Endothelial cell of umbilical vein (primary cell): ENCODE measurements at places on chromosomes 7 and 10.
A peak's percentile ranks its signal among the peaks of the same experiment; 100 is the strongest.

DNA sequence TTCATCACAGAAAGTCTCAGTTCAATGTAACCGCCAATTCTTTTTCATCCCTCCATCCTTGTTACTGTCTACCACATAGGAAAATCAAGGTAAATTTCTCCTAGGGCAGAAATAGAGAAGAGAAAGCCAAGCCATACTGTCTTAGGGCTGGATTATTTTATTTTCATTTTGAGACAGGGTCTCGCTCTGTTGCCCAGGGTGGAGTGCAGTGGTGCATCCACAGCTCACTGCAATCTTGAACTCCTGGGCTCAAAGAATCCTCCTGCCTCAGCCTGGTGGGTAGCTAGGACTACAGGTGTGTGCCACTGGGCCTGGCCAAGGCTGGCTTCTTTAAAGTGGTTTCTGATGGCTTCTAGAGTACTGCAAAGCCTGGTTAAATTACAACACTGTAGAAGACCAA lies 181.7 kb downstream of the SRPK2 start:
- DNase-seq = no peak

DNA sequence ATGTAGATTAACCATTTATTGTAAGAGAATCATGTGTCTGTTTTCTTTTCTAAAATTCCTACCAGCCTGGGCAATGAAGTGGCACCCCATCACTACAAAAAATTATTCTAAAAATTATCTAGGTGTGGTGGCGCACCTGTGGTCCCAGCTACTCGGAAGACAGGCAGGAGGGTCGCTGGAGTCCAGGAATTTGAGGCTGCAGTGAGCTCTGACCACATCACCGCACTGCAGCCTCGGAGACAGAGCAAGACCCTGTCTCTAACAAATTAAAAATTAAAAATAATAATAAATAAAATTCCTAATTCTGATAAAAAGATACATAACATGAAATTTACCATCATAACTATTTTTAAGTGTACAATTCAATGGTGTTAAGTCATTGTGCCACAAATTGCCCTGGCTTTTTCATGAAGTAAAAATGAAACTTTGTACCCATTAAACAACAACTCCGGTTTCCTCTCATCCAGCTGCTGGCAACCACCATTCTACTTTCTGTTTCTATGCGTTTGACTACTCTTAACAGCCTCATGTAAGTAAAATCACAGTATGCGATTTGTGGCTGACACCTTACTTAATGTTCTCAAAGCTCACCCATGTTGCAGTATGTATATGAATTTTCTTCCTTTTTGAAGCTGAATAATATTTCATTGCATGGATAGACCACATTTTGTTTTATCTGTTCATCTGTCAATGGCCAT lies 20.6 kb upstream of the USP6NL start:
- DNase-seq = no peak

GRCh38 chr10:36888925-36889573 lies 236.3 kb upstream of the ANKRD30A start:
- peak; percentile 13 for DNase-seq

DNA sequence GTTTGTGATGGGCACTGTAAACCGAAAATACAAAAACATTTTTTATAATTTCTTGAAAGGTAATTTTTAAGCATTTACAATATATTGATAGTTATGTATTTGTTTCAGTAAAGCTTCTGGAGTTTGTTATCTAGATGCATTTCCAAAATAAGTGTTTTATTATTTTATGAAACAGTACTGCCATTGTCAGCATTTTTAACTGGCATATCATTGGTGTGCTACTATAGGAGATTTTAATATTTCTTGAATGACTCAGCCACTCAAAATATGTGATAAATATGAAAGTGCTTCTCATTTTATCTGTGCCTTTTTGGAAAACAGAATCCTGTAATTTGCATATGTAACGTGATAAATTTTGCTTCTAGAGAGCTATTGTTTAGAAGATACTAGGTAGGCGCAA lies 97.9 kb downstream of the ANKIB1 start:
- DNase-seq = no peak

DNA sequence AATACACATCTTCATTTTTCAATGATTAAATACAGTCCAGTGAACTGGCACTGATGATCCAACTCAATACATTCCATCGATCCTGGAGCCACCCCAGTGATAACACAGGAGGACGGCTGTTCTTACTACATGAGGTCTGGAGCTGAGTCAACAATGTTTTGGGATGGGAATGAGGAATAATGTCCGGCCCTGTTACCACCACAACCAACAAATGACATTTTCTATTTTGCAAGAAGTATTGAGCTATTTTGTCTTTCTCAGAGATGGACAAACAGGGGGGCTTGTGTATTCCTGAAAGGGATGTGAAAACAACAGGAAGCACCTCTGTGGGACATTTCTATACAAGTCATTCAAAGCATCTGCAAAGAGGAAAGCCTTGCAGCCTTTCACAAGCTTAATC lies 249.2 kb downstream of the PARD3 start:
- no peak for DNase-seq

GRCh38 chr10:116198676-116199035 lies 74.3 kb downstream of the GFRA1 start:
- DNase-seq = no peak

- no peak for DNase-seq
These were observed 49.1 kb upstream of the GSAP start for GRCh38 chr7:77465256-77465655.

- DNase-seq = no peak
These were observed 1.1 kb downstream of the NDST2 start for GRCh38 chr10:73810358-73810734.

- DNase-seq = peak; percentile 91
These were observed at the start of gene FASTK for GRCh38 chr7:151080522-151081169. Gene FASTK, minus strand, starts transcription at chr7:151080809. Its CDS starts 43 bp downstream, at chr7:151080766.

DNA sequence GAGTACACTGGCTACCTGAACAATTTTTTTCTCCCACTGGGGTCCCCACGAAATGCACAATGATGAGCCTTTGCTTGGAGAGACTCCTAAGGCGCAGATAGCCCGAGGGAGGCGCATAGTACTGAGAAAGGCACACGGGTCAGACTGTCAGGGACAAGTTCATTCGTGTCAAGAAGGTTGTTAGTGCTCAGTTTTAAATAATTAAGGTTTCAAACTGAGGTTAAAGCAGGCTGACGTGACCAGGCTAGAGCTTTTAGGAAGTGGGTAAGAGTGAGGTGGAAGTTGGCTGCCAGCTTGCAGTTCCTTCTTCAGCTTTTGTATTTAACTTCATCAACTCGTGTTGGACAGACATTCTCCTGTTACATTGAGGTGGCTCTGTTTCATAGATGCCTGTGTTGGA lies 31.6 kb downstream of the RBM33 start:
- DNase-seq = no peak

DNA sequence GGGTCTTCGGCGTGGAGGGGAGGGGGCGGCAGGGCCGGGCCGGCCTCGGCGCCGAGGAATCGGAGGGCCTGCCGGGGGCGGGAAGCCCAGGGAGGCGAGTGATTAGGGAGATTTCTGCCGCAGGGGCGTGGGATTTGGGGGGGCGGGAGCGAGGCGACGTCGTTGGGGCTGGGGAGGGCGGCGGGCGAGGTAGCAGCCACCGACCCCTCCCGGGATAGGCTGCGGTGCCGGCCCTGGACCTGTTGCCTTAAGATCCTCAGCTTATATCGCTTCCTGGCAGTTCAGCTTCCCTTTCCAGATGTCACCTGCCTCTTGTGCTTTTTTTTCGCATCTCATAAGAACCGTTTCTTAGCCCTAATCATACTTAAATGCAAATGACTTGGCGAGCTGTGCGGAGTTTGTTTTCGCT lies 655 bp downstream of the LMTK2 start:
- DNase-seq = peak; percentile 39

DNA sequence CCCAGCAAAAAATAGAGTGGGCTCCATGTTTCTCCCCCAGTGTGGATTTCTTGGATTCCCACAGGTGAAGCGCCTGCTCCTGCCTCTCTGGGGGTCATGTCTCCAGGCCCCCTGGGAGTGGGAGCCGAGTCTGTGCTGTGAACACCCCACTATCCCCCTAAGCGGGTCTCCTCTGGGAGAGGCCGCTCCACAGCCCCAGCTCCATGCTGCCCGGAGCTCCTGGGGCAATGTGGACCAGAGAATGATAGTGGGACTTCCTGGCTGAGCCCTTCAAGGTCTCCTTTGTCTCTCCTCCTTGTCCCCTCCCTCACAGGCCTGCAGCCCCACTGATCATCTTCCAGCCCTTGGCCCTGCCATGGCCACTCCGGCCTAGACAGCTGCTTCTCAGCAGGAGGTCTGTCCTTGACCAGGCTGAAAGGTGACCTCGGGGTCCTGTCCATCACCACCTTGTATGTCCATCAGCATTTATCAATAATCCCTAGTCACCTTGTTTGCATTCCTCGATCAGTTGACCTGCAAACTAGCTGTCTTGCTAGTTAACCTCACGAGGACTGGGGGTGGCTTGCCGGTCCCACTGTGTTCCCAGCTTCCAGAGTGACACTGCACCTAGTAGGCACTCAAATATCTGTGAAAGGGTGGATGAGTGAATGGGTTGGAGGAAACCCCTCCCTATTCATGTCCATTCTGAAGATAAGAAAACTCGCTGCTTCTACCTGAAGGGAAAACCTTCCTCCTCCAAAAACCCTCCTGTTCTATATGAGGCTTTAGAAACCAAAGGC lies 776 bp upstream of the CALML3 start:
- no peak for DNase-seq

DNA sequence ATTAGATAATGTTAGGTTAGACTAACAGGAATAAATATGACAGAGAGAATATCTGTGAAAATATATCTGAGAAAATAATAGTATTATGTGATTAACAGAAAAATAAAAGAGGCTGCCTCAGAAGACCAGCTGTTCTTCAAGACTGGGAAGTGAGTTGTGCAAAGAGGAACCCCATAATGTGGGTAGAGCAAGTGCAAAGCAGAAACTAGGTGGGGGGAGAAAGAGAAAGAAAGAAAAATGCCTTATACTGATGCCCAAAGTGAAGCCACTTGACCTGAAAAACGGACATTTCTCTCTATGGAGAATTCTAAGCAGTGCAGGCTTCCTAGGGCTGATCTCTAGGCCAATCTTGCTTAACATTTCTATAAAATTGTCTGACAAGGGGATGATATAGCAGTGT lies 3.8 kb downstream of the NEBL start:
- DNase-seq = no peak

GRCh38 chr10:86665868-86666267 lies 2.4 kb upstream of the LDB3 start:
- DNase-seq = no peak

DNA sequence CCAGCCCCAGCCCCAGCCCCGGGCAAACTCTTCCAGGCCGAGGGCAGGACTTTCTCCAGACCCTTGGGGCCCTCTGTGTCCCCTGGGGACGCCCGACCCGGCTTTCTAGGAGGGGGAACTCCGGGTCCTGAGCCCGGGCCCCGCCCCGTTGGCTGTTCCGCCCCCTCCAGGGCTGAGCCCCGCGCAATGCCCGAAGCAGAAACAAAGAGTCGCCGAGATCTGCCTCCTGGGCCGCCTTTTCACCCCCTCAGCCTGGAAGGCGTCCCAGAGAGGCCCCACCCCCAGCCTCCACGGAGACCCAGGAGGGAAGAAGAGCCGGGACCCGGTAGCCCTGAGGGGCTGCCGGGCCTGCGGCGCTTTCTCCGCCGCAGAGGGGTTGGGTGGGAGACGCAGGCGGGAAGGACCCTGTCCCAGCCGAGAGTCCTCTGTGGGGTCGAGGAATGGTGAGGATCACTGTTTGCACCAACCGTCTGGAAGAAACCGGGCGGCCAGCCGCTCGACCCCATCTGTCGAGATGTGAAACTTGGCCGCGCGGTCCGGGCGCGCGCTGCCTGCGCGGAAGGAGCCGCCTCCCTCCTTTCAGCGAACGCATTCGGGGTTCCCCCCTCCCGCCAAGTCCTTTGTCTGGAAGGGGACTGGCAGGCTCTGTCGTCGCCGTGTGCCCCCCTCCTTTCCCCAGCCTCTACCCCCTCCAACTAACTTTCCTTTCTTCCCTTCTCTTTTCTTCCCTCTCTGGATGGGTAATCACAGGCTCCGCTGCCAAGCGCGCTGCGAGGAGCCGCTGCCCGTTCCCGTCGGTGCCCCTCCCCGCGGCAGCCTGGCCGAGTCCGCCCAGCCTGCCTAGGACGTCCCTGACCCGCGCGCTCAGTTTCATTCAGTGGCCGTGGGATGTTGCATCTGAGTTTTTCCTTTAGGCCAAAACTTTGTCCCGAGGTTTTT lies 10.2 kb downstream of the EN2 start:
- DNase-seq = no peak

DNA sequence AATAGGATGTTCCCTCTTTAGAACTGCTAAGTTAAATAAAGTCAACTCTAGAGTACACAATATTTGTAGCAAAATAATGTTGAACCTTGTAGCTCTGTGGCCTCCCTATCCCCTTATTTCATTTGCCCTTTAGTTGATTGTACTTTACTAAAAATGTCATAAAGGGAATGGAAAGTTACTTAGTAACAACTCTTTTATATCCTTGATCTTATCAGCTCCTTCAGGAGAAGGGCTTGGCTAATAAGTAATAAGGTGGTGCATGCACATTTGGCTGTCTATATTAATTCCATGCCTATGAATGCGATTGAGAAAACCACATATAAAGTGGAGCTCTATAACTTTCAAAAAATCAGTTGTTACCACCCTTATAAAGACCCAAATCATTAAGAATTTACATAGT lies 41.5 kb upstream of the GATA3 start:
- DNase-seq = no peak

GRCh38 chr7:24930856-24931255 lies 49.1 kb downstream of the OSBPL3 start:
- DNase-seq = no peak

GRCh38 chr10:58734116-58734515 lies 221.4 kb downstream of the BICC1 start:
- no peak for DNase-seq

DNA sequence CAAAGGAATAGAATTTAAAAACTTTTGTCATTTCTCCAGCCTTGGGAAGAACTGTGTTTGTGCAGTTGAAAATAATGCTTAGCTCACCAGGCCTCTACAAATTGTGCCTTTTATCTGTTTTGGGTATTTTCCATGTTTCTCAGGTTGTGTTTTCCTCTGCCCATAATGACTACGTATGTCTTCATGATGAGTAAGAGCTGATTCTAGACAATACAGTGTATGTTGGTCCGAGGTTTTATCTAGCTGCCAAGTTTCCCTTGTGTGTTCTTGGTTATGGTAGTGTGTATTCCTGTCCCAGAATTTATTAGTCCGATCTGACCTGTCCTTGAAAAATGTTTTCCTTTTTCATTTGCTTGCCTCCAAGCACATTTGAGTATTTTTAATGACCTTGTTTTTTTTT lies 83.7 kb upstream of the GLCCI1 start:
- no peak for DNase-seq

- no peak for DNase-seq
These were observed 345.6 kb downstream of the MDFIC start for GRCh38 chr7:115267503-115267902.

GRCh38 chr10:96310321-96310669 lies 6.1 kb downstream of the DNTT start:
- DNase-seq = no peak

GRCh38 chr10:113739031-113739430 lies 12.5 kb upstream of the PLEKHS1 start:
- no peak for DNase-seq

- no peak for DNase-seq
These were observed 1061.1 kb upstream of the AUTS2 start for GRCh38 chr7:68537051-68537773.

- no peak for DNase-seq
These were observed at the start of gene LLCFC1 for GRCh38 chr7:142939226-142939910. Gene LLCFC1, plus strand, starts transcription at chr7:142939484. Its CDS starts 138 bp downstream, at chr7:142939622.
